ENCODE measurements at places on chromosomes 7 and 10.
A peak's percentile ranks its signal among the peaks of the same experiment; 100 is the strongest.

GRCh38 chr10:102153093-102153620 is 968 bp downstream of the NOLC1 start:
- no peak for DNase-seq

GRCh38 chr10:71694567-71694968 is 25.0 kb downstream of the C10orf105 start:
- no peak for DNase-seq

GRCh38 chr10:63713191-63714144 is 192.3 kb downstream of the REEP3 start:
- DNase-seq, result peak; percentile 96

- no peak for DNase-seq
These were observed 184.4 kb downstream of the GRID1 start for GRCh38 chr10:86182150-86182549.

GRCh38 chr10:35822316-35822715 is 180.2 kb upstream of the FZD8 start:
- DNase-seq, result peak; percentile 58
